ENCODE measurements at places on chromosomes 3 and 15. TPM values are rescaled to one million over a fixed set of nuclear protein-coding genes. Genes with fewer than 3 reads are reported as not detected.

Gene B3GALNT1
- 12.3 TPM for total RNA-seq

Gene EEF1AKMT4
- 6.3 TPM for total RNA-seq

Gene PARP15
- 0.22 TPM for total RNA-seq

Gene SLC28A2
- not detected for total RNA-seq

Gene TRPM1
- total RNA-seq = not detected

Gene C3orf49
- total RNA-seq = not detected

Gene DPH3
- 36.8 TPM for total RNA-seq

Gene HYAL1
- total RNA-seq = 1.1 TPM

Gene GRAMD2A
- 0.14 TPM for total RNA-seq

Gene CCDC66
- 23.6 TPM for total RNA-seq

Gene CPB1
- total RNA-seq = not detected

Gene FAM107A
- total RNA-seq = not detected

Gene EOGT
- total RNA-seq = 16.2 TPM

Data from placental pericyte (primary cell).